ENCODE measurements at places on chromosomes 11 and 22. TPM values are rescaled to one million over a fixed set of nuclear protein-coding genes. Genes with fewer than 3 reads are reported as not detected.

- DNase-seq: peak; percentile 57
- no peak overlapping the region for H3K4me3 ChIP-seq
- peaks cover 4% of the 10 kb centered on the region for H3K27me3 ChIP-seq
Observed at GRCh38 chr22:16955081-16955480, 52.9 kb downstream of the GAB4 start.

- peaks cover 62% of the 10 kb centered on the region for H3K4me1 ChIP-seq
- peak overlapping the region; percentile 49 for H3K27ac ChIP-seq
- DNase-seq: no peak
Observed at GRCh38 chr22:28029956-28030355, 110.9 kb upstream of the PITPNB start.

DNA sequence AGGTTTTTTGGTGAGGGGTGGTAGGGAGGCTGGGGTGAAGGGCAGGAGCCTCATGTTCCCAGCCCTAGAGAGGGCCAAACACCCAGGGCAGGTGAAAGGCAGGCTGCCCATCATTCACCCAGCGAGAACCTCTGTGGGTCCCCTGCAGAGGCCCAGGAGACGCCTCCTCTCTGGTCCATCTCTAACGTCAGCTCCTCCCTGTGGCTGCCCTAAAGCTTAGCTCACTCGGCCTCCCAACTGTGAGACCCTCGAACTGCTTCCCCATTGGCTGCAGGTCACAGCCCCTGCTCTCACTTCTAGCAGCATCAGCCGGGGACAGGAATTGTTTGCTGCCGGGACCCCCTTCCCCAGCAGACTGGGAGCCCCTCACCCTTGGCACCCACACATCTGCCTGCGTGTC lies 615 bp upstream of the NFAM1 start:
- H3K4me3 ChIP-seq: no peak overlapping the region
- no peaks in the 10 kb centered on the region for H3K36me3 ChIP-seq
- peaks cover 41% of the 10 kb centered on the region for H3K4me1 ChIP-seq
- H3K27me3 ChIP-seq: no peaks in the 10 kb centered on the region

DNA sequence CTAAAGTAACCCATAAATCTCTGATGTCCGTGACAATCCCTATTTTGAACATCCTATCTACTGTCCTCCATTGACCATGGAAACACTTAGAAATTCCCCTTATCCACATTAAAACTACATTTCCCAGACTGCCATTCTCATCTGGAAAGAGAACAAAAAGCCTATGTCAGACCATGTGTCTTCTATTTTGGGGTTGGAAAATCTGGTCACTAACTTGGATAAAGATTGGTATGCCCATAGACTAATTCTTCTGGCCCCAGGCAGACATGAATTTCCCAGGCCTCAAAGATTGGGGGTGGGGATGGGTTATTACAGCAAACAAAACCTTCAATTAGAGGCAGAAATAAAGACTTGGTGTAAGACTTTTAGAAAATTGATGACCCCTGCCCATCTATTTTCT lies 30.9 kb upstream of the CREB3L1 start:
- no peaks in the 10 kb centered on the region for H3K36me3 ChIP-seq
- peaks cover 18% of the 10 kb centered on the region for H3K4me1 ChIP-seq
- H3K4me3 ChIP-seq: no peak overlapping the region
- H3K27me3 ChIP-seq: no peaks in the 10 kb centered on the region
- H3K27ac ChIP-seq: no peak overlapping the region

- no peak overlapping the region for H3K27ac ChIP-seq
- no peak overlapping the region for H3K4me3 ChIP-seq
- no peaks in the 10 kb centered on the region for H3K36me3 ChIP-seq
- H3K4me1 ChIP-seq: peaks cover 8% of the 10 kb centered on the region
Observed at GRCh38 chr11:16776711-16777612, 38.5 kb downstream of the C11orf58 start.

DNA sequence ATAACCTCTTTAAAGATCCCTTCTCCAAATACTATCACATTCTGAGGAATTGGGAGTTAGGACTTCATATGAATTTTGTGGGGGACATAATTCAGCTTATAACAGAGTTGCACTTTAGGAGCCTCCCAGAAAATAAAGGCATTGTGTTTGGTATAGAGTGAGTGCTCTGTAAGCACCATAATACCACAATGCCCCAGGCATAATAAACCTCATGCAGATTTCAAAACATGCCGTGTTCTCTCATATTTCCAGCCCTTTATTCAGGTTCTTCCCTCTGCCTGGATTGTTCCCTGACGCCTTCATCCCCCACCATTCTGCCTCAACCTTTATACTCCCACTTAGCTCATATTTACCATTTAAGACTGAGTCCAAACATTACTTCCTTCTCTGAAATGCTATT lies 398.8 kb upstream of the FAT3 start:
- H3K4me3 ChIP-seq: no peak overlapping the region
- H3K27ac ChIP-seq: no peak overlapping the region
- DNase-seq: no peak
- H3K27me3 ChIP-seq: no peaks in the 10 kb centered on the region
- H3K4me1 ChIP-seq: no peaks in the 10 kb centered on the region

GRCh38 chr11:65504674-65505465 lies 6.0 kb downstream of the MALAT1 start:
- H3K36me3 ChIP-seq: peaks cover 66% of the 10 kb centered on the region
- H3K4me3 ChIP-seq: peak overlapping the region; percentile 72
- DNase-seq: no peak
- no peaks in the 10 kb centered on the region for H3K27me3 ChIP-seq

DNA sequence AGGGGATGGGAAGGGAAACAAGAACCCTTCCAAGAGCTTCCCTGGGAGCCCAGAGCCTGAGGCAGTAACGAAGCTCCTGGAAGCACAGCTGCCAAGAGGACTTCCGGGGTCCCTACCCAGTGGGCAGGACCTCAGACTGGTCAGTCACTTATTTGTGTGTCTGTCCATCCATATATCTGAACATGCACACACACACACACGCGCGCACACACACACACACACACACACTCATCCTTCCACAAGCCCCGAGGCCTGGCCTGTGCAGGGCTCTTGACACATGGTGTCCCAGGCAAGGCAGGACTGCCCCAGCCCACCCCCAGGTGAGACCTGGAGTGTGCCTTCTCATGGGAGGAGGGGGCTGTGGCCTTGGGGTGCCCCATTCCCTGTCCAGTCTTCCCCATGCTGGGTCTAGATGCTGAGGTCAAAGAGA lies 44.9 kb downstream of the IGLL5 start:
- no peak for DNase-seq
- H3K27me3 ChIP-seq: peaks cover 43% of the 10 kb centered on the region
- no peak overlapping the region for H3K27ac ChIP-seq

DNA sequence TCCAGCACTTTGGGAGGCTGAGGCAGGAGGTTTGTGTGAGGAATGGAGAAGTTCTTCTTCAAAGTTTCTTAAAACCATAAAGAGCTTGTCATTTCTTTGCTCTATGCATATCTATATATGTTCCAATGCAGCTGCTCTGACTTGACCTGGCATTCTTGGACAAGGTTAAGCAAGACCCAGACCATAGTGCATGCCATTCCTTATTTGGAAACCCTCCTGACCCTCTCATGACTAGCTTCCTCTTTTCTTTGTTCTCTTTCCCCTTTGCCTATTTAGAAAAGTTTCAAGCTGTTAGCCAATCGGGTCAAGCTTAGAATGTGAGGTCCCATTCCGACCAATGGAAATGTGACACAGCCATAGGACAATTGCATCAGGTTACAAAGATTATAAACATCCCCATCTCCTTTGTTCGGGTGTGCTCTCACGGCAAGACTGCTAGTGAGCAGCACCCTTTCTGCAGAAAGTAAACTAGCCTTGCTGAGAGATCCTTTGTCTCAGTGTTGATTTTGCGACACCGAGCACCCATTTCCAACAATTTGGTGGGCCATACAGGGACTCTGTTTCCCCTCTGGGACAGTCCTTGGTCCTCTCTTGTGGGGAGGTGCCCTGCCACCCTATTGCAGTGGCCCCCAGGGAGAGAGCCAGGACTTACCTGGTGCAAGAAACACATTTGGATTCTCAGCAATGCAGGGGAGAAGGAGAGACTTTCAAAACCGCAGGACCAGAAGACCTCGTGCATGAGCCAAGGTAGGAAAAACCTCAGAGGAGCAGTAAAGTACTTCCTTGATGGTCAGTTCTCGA lies 39.9 kb upstream of the ANO1 start:
- no peaks in the 10 kb centered on the region for H3K36me3 ChIP-seq
- peak; percentile 47 for DNase-seq

GRCh38 chr11:113270080-113270479 lies 44.3 kb upstream of the TTC12 start:
- H3K4me3 ChIP-seq: no peak overlapping the region
- H3K27me3 ChIP-seq: no peaks in the 10 kb centered on the region
- DNase-seq: no peak
- no peak overlapping the region for H3K27ac ChIP-seq
- no peaks in the 10 kb centered on the region for H3K36me3 ChIP-seq

DNA sequence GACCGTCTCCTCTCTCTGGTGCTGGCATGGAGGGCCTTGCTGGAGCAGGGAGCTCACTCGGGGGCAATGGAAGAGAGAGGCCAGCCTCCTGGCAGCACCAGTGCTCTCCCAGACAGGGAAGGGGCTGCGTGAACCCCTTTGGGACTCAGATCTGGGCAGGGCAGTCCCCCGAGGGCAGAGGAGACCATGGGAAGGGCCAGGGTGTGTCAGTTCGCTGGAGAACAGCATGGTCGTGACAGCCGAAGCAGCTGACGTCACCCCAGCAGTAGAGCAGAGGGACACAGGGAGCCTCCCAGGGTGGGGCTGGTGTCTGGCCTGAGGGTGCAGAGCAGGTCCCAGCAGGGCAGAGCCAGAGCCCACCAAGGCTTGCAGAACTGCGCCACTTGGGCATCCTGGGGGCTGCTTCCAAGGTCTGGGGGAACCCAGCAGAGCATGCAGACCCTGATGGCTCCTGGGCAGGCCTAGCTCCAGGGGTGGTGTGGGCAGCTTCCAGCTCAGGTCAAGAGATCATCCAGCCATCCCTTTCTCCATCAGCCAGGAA lies 71.0 kb upstream of the KCNQ1OT1 start:
- H3K27me3 ChIP-seq: no peaks in the 10 kb centered on the region
- peak; percentile 12 for DNase-seq
- H3K4me3 ChIP-seq: no peak overlapping the region

DNA sequence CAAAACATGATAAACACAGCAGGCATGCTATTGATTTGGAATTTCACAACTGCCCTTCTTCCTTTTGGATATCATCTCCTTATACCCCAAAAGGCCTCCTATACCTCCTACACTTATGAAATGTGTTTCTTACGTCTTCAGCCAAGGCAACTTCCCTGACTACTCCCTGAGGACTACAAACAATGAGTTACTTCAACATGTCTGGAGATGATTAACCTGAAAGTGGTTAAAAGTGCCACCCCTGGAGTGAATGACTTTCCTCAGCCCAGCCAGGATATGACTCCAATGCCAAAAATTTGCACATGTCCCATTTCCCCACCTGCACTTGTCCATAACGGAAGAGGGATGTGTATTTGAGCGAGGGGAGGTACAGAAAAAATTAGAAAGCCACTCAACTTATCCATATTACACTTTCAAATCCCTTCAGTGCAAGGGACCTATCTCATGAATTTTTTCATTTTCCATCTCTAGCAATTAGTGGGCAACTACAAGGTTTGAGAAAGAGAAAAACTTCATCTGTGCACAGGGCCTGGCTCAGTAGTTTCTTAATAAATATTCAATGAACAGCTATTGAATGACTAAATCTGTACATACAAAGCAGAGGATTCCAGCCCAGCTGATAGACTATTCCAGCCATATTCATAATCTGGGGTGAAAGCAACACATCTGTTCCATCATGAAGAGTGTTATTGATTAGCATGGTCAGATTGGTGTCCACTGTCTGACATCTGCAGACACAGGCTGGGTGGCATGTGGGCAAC lies 36.8 kb downstream of the KIRREL3 start:
- peaks cover 31% of the 10 kb centered on the region for H3K27me3 ChIP-seq
- no peaks in the 10 kb centered on the region for H3K36me3 ChIP-seq
- no peak overlapping the region for H3K27ac ChIP-seq
- H3K4me1 ChIP-seq: no peaks in the 10 kb centered on the region
- DNase-seq: no peak

DNA sequence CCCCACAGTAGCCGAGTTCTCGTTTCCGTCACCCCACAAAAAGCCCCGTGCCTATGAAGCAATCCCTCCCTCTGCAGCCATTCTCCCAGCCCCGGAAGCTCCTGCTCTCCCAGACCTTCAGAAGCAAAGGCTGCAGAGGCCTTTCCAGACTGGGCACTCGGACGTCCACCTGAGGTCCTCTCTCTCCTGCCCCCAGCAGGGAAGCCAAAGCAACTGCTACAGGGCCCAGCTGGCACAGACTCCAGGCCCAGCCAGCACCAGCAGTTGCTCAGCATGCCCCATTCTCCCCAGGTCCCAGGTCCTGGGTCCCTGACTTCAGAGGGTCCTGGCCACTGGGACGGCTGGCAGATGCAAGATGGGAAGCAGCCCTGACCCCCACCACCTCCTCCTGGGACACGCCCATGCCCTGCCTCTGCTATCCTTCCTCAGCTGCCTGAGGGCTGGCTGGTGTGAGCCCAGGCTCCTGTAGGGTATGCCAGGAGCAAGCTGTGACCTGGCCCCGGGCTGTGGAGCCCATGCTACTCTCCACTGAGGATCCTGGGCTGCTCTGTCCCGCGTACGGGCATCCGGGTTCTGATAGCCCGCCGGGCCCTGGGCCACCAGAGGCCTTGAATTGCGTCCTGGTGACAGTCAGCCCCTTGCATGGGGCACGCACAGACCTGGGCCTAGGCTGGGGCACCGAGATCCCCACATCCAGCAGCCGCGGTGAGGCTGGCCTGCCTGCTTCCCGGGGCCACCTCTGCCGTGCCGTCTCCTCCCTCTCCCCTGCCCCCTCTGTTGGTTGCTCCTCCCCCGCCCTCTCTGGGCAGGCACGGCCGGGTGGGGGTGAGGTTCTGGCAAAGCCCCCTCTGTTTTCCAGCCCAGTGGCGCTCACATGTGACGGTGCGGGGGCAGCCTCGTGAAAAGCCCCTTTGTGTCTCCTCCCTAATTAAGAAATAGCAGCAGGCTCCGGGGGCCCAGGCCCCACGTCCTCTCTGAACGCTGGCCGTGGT lies 1310.3 kb downstream of the BRD1 start:
- DNase-seq: no peak
- no peaks in the 10 kb centered on the region for H3K4me1 ChIP-seq
- H3K36me3 ChIP-seq: no peaks in the 10 kb centered on the region
- no peak overlapping the region for H3K27ac ChIP-seq

DNA sequence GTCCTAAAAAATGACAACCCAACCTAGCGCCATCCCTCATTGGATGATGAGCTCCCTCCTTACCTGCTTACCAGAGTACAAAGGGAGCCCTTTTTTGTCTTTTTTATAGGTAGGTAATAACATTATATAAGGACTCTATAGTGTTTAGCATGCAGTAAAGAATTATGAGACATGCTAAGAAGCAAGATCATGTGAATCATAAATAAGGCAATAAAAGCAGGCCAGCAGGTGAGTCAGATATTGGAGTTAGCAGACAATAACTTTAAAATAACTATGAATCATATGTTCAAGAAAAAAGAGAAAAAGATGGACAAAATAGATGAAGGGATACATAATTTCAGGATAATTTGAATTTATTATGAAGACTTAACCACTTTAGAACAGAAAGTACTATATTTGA lies 81.5 kb downstream of the GRK3 start:
- no peaks in the 10 kb centered on the region for H3K36me3 ChIP-seq
- H3K27me3 ChIP-seq: no peaks in the 10 kb centered on the region
- peaks cover 9% of the 10 kb centered on the region for H3K4me1 ChIP-seq
- H3K4me3 ChIP-seq: no peak overlapping the region

- no peaks in the 10 kb centered on the region for H3K27me3 ChIP-seq
- H3K4me1 ChIP-seq: no peaks in the 10 kb centered on the region
- no peak overlapping the region for H3K4me3 ChIP-seq
- H3K36me3 ChIP-seq: no peaks in the 10 kb centered on the region
Observed at GRCh38 chr22:30732426-30732825, 37.8 kb downstream of the OSBP2 start.

Gene OR4S2
- not detected for total RNA-seq

Gene TUBA8
- total RNA-seq: 16.4 TPM

Gene B4GALNT4
- total RNA-seq: 12.0 TPM

Gene KDM4D
- 0.46 TPM for total RNA-seq

Gene ASRGL1
- total RNA-seq: 6.8 TPM

Gene FADS1
- total RNA-seq: 23.5 TPM

Data from esophagus muscularis mucosa (tissue), 4 donors.